ENCODE measurements at places on chromosomes 13 and 19. TPM values are rescaled to one million over a fixed set of nuclear protein-coding genes. Genes with fewer than 3 reads are reported as not detected.

The PNKP gene
- 178 TPM for total RNA-seq

The FUT6 gene
- not detected for total RNA-seq

The SLC17A7 gene
- 0.15 TPM for total RNA-seq

The S1PR2 gene
- 8.8 TPM for total RNA-seq

The CYP2F1 gene
- total RNA-seq, result not detected

The OVOL3 gene
- total RNA-seq, result not detected

The REEP6 gene
- total RNA-seq, result 1.7 TPM

The FFAR1 gene
- total RNA-seq, result 0.07 TPM

The ERICH4 gene
- total RNA-seq, result not detected

The ZNF154 gene
- 8.5 TPM for total RNA-seq

The LHB gene
- not detected for total RNA-seq

The FGF14 gene
- total RNA-seq, result not detected

The CCDC70 gene
- not detected for total RNA-seq

The ICAM3 gene
- total RNA-seq, result 190 TPM

The KLF1 gene
- total RNA-seq, result 0.41 TPM

The KIR2DL3 gene
- 0.34 TPM for total RNA-seq

The ZNF285 gene
- not detected for total RNA-seq

The CGB2 gene
- total RNA-seq, result not detected

The OR7C1 gene
- total RNA-seq, result not detected

The CRX gene
- not detected for total RNA-seq

The KIR2DL1 gene
- total RNA-seq, result not detected

The HSPB6 gene
- total RNA-seq, result not detected

The ZNF583 gene
- total RNA-seq, result 3.4 TPM

The LIG1 gene
- total RNA-seq, result 99.4 TPM

The C19orf85 gene
- not detected for total RNA-seq

The C19orf18 gene
- total RNA-seq, result not detected

The RGL3 gene
- total RNA-seq, result not detected

The RASAL3 gene
- 220 TPM for total RNA-seq

The GZMM gene
- 86.2 TPM for total RNA-seq

The CYSLTR2 gene
- total RNA-seq, result 1.3 TPM

The TUBB4A gene
- total RNA-seq, result 2.4 TPM

The NALCN gene
- not detected for total RNA-seq

The KIR3DL3 gene
- total RNA-seq, result not detected
